ENCODE measurements at places on chromosomes 5 and 9.

GRCh38 chr9:134455934-134456755 lies 129.9 kb downstream of the RXRA start:
- DNase-seq = peak; percentile 98

DNA sequence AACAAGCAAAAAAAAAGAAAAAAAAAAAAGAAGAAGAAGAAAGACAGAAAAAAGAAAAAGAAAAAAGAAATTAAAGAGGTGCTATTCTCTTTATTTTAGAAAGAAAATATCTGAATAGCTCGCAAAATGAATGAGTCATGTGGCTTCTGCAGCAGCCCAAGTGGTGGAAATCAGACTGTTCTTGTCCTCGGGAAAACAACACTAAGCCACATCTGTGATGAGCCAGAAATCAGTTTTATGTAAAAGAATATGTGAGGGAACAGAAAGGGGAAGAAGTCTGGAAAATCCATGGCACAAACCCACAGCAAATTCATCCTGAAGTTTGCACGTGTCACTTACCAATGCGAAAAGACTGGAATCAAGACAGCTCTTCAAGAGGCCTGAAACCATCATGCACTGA lies 118.7 kb upstream of the GAS1 start:
- DNase-seq = no peak

GRCh38 chr5:36790847-36791246 lies 85.7 kb upstream of the NIPBL start:
- DNase-seq = peak; percentile 6

DNA sequence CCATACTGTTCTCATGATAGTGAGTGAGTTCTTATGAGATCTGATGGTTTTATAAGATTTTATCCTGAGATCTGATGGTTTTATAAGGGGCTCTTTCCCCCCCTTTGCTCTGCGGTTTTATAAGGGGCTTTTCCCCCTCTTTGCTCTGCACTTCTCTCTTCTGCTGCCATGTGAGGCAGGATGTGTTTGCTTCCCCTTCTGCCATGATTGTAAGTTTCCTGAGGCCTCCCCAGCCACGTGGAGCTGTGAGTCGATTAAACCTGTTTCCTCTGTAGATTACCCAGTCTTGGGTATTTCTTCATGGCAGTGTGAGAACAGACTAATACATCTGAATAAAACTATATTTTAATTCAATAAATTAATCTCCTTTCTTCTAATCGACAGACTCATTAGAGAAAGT lies 64.9 kb upstream of the ZSWIM6 start:
- DNase-seq = no peak

- DNase-seq = no peak
Measured at GRCh38 chr9:99497641-99498040, 275.6 kb downstream of the SEC61B start.

DNA sequence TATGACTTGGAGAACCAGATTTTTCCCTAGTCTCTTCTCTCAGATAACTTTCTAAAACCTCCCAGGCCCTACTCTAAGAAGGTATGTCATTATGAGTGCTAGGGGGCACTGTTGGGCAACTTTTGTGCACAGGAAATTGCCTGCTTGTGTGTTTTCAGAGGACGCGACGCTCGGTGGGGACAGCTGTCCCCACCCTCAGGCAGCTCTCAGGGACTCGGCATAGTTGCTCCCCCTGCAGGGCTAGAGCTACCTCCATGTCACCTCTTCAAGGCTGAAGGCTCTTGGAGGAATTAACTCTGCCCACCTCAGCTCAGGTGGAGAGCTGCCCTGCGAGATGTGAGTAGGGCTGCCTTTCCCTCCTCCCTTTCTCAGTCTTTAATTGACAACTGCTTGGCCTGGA lies 10.2 kb upstream of the TIFAB start:
- peak; percentile 14 for DNase-seq

GRCh38 chr9:128340691-128341434 lies 536 bp downstream of the SLC27A4 start:
- no peak for DNase-seq

DNA sequence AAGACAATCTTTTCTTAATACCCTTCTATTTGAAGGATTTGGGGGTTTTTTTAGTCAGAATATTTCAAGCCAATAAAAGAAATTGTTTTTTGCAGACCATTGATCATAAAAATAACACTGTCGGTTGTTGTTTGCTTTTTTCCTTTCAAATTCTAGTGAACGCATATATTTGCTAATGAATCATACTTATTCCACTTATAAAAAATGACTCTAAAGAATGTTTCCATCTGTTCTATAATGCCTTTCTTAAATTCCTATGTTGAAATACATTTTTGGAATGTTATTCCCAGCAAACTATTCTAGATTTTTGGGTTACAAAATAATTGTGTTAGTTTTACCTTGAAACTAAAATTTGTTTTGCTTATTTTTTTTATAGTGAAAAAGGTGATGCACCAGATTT lies 32.2 kb downstream of the CWC27 start:
- DNase-seq = no peak

GRCh38 chr5:124921694-124922093 lies 175.3 kb upstream of the ZNF608 start:
- DNase-seq = no peak

DNA sequence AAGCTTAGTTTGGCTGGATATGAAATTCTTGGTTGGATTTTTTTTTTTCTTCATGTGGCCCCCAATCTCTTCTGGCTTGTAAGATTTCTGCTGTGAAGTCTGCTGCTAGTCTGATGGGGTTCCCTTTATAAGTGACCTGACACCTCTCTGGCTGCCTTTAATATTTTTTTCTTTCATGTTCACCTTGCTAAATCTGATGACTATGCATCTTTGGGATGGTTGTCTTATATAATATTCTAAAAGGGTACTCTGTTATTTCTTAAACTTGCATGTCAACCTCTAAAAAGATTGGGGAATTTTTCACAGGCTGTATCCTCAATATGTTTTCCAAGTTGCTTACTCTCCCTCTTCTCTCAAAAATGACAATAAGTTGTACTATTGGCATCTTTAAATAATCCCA lies 500.0 kb downstream of the CAAP1 start:
- DNase-seq = no peak

GRCh38 chr5:14365831-14366430 lies 215.7 kb upstream of the OTULINL start:
- DNase-seq = peak; percentile 67

DNA sequence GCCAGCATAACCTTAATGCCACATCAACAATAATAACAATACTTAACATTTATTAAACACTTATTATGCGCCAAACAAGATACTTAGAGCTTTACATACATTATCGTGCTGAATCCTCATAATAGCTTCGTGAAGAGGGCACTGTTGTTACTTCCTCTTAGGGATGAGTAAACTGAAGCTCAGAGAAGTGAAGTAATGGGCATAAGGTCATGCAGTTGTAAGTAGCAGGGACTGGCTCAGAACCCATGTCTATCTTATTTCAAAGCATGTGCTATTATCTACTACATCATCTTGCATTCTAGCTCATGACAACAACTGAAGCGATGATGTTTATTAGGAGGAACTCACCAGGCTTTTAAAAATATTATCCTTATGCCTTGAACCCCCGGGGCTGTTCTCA lies 34.9 kb upstream of the PPP3R2 start:
- DNase-seq = no peak

DNA sequence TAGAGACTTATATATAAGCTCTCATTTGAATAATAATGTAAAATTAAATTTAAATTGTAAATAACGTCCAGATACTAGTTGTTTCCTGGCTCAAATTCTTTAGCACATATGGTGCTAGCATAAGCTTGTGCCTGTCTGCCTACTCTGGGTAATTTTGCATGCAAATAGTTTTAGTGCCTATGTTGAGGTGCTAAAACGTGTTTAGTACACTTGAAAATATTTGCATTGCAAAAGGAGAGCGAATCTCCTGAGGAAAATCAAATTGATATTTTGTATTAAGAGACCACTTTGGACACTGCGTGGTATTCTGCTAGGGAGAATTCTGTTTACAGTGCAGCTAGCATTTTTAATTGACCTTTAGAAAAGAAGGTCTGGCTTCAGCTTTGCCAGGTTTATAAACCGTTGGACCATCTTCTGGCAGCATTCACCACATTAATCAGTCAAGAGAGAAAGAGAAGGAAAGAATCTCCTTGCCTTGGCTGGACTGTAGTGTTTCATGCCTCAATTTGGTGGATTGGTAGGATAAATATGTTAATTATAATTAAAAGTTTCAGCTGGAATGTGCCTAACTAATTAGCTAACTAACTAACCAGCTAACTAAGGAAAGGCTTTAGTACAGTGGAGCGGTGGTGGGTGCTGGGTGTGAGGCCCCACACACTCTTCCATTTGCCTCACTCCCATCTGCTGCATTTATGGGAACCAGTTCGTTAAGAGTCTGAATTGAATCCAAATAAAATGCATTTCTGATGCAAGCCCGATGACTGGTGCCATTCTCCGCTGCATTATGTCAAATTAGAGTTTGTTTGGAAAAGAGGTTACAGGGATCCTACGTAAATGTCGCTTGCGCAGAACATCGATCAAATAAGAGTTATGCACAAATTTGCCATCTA lies 150.1 kb upstream of the MPDZ start:
- DNase-seq = no peak

- no peak for DNase-seq
Measured at GRCh38 chr5:20105915-20106314, 117.9 kb upstream of the CDH18 start.

All from astrocyte (in vitro differentiated cells and primary cell).